ENCODE measurements at places on chromosomes 5 and 9.
A peak's percentile ranks its signal among the peaks of the same experiment; 100 is the strongest.

DNA sequence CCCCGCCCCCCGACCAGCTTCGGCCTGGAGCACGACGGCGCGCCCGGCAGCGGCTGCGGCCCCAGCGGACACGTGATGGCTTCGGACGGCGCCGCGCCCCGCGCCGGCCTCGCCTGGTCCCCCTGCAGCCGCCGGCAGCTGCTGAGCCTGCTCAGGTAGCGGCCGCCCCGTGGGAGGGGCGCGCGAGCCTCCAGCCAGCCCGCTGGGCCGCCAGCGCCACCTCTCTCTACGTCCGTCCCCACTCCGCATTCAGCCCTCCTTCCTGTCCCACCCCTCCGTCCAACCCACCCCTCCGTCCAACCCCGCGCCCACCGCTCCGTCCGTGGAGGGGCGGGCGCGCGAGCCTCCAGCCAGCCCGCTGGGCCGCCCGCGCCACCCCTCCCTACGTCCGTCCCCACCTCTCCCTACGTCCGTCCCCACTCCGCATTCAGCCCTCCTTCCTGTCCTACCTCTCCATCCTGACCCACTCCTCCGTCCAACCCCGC is 6.5 kb downstream of the ADAMTS13 start:
- no peak for DNase-seq

GRCh38 chr9:69649566-69650250 is 22.5 kb downstream of the APBA1 start:
- no peak for DNase-seq

- DNase-seq, result no peak
These were observed 16.9 kb downstream of the PCSK5 start for GRCh38 chr9:75907329-75907728.

- DNase-seq, result no peak
These were observed 83.1 kb upstream of the SPOCK1 start for GRCh38 chr5:137582218-137582617.

DNA sequence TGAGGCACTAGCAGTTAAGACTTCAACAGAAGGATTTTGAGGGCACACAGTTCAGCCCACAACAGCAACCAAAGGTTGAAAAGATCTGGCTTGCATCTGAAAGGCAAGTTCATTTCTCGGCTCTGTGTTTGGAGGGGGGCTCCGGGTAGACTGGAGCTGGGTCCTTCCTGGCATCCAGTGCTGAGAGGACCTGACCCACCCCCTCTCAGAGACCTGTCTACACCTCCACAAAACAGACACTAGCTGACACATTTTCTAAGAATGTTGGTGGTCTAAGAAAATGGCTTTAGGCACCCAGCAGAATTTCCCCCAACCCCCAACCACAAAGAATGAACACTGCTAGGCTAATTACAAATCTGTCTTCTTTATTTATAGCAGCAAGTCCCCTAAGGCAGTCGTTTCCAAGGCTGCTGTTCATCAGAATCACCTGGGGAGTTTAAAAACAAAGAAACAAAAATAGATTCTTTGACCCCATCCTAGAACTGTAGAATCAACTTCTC is 6.2 kb upstream of the PTCH1 start:
- DNase-seq, result no peak

GRCh38 chr5:177432143-177432838 is 5.8 kb downstream of the GRK6 start:
- no peak for DNase-seq

GRCh38 chr5:62093976-62094375 is 212.0 kb upstream of the KIF2A start:
- DNase-seq, result no peak

- DNase-seq, result peak; percentile 29
These were observed 16.7 kb upstream of the MTMR12 start for GRCh38 chr5:32329395-32329834.

GRCh38 chr9:5799314-5799713 is 33.6 kb downstream of the ERMP1 start:
- DNase-seq, result no peak

GRCh38 chr5:149828161-149829011 is 98.3 kb downstream of the PPARGC1B start:
- peak; percentile 79 for DNase-seq

DNA sequence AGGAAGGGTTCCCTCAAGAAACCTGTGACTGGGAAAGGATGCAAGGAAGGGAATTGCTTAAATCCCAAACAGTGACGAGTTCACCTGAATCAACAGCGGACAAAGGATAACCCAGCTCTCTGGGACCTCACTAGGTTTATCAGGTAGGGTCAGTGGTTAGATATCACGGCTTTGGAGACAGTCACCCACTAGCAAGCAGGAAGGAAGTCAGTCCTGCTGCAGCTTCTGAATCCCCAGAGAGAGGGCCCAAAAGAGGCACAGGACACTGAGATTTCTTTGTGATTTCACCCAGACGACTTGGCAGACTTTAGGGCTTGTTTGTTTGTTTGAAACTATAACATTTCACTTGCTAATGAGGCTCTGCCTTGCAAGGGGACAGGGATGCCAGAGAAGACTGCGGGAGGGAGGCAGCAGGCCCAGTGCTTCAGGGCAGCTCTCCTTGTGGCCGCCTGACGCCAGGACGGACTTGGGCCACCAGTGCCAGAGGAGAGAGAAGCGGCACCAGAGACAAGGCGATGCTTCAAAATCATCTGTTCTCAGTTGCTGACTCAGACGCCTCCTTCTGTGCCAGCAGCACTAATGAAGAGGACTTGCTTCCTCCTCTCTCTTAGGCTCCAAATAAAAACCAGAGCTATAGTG is 275.6 kb upstream of the SLC30A5 start:
- DNase-seq, result no peak

- no peak for DNase-seq
These were observed 21.2 kb downstream of the GPBP1 start for GRCh38 chr5:57195060-57195459.

- DNase-seq, result no peak
These were observed 13.4 kb downstream of the RABL6 start for GRCh38 chr9:136820971-136821825.

DNA sequence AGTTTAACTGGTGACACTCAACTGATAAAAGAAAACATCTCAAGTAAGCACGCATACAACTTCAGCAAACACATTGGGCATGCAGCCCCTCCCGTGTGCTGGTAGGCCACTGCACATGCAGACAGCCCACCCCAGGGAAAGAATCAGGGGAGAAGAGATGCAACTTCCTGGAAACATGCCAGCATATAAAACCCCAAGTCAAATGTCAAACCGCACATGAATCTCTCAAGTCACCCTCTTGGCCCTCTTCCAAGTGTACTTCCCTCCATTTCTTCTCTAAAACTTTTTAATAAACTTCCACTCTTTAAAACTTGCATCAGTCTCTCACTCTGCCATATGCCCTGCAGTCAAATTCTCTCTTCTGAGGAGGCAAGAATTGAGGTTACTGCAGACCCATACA is 732.7 kb downstream of the SEMA5A start:
- no peak for DNase-seq

DNA sequence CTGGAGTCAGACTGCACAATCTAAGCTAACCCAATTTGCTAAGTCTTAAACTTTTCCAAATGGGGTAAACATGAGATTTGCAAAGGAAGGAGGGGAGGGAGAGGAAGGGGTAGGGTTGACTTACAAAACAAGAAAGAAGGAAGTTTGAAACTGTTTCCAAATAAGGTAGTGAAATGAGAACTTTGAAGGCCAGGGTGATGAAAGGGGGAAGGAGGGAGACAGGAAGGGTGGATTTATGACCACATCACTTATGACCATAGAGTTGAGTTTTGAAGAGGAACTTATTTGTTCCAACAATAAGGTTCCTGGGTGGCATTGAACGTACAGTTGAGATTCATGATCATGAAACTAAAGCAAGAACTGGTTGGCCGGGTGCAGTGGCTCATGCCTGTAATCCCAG is 72.5 kb upstream of the DAPK1 start:
- DNase-seq, result no peak

DNA sequence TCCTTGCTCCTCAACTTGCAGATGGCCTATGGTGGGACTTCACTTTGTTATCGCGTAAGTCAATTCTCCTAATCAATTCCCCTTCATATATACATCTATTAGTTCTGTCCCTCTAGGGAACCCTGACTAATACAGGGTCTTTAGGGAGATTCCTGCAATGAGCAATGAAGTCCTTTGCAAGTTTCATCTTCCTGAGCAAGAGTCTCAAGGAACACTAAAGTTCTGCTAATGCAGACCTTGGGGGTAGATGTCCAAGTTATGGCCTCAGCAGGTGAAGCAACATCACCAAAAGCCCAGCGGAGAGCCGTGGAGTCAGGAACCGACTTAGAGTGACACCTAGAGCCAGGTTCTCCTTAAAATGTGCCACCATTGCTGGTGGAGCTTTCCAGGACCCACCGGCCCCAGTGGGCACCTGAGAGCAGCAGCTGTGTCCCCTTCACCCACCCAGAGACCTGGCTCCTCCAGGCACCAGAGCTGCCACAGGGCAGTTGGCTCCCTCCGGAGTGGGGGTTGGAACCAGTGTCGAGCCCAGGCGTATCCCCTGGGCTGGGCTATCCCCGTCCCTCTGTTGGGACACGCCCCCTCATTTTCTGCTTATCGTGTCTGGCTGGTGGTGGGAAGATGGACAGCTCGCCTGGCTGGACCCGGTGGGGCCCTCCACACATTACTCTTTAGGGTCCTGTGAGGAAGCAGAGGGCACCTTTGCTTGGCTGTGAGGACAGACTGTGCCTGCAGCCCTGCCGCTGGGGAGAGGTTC is 10.9 kb upstream of the FCN1 start:
- DNase-seq, result no peak

DNA sequence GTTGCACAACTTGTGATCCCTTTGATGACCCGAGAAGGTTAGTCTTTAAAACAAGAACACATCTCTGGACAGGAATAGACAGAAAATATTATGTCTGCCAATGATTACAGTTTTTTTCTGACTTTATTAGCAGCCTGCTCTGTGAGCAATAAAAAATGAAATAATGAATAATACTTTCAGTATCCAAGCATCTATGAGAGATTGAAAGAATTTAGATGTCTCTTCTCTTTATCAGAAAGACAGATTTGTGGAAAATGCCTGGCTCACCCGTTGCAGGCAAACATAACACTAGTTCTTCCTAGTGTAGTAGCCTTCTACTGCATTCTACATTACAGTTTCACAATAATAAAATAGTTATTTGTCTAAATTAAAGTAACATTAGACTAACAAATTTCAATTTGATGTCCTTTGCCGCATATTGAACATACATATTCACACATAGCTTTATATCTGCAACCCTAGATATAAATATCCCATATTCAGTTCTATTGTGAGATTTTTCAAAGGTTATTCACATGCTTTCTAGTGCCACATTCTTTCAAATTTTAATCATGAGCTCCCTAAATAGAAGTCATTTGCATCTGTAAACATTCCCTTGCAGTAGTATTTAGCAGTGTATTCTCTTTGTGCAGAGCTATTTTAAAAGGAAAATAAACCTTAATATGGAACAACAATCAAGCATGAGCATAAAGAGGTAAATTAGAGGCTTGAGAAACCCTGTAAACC is 267.3 kb downstream of the EFNA5 start:
- DNase-seq, result no peak

- DNase-seq, result no peak
These were observed 34.5 kb upstream of the SMAD5 start for GRCh38 chr5:136098176-136098575.

DNA sequence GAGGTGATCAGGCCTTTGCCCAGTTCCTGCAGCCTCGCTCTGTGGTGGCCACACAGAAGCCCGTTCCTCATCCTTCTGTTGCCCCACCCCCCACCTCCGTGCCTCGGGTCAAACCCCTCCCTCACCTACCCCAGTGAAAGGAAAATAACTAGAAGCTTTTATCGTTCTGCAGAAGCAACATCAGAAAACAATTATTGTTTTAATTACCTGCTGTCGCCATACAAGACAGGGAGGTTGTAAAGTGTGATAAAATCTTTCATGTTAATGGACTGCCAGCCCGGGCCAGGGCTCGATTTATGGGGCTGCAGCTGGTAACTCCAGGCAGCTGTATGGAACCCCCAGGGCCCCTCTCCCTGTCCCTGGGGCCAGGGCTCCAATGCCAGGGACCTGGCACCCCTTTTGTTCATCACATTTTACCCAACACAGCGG is 20.6 kb downstream of the UNC5A start:
- DNase-seq, result no peak

GRCh38 chr5:149544028-149544420 is 7.2 kb downstream of the CSNK1A1 start:
- DNase-seq, result no peak

GRCh38 chr9:91777292-91777830 is 172.7 kb downstream of the ROR2 start:
- no peak for DNase-seq

- no peak for DNase-seq
These were observed 119.7 kb upstream of the TARS1 start for GRCh38 chr5:33321026-33321425.

DNA sequence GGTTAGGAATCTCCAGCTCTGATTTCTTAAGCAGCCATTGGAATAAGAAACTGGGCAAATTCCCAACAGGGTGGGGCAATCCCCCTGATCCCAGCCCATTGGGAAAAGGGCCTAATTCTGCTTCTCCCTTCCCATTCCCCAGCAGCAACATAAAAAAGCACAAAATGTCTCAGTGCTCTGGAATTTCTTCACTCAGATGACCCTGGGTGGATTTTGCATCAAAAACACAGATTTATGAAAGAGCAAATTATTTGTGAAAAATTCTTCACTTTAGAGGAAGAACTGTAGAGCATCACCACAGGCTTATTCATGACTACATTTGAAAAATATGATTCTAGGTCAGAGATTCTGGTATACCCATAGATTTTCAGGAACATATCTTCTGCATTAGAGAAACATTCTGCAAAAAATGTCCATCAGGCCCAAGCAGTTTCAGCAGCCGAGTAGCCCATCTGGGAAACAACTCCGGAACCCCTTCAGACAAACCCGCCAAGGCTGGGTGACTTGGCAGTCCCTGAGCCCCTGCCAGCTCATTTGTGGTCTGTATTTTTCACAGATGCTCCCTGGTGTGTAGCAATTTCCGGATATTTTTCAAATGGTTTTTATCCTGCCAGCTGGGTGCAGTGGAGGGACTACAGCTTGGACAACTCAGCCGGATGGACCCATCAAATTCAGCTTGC is 102.1 kb upstream of the RANBP3L start:
- DNase-seq, result no peak

- DNase-seq, result no peak
These were observed 288.7 kb downstream of the CSNK1G3 start for GRCh38 chr5:123800640-123801039.

DNA sequence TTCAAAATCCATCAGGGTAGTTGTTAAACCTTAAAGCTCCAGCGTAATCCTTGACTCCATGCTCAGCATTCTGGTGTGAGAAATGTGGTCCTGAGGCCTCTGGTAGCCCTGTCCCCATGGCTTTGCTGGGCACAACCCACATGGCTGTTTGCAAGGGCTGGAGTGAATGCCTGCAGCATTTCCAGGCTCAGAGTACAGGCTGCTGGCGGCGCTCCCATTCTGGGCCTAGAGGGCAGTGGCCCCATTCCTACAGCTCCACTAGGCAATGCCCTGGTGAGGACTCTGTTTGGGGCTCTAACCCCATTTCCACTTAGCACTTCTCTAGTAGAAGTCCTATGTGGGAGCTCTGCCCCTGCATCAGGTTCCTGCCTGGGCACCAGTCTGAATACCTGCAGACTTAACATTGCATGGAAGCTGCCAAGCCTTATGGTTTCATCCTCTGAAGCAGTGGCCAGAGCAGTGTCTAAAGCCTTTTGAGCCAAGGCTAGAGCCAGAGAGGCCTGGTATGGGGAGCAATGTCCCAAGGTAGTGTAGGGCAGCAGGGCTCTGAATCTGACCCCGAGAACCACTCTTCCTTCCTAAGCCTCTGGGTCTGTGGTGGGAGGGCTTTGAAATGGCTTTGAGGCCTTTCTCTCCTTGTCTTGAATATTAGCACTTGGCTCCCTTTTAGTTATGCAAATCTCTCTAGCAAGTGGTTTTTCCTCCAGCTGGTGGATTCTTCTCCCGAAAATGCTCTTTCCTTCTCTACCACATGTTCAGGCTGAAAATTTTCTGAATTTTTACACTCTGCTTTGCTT is 5.8 kb upstream of the ALDH1A1 start:
- DNase-seq, result no peak
